ENCODE measurements at places on chromosomes 12 and 14. TPM values are rescaled to one million over a fixed set of nuclear protein-coding genes. Genes with fewer than 3 reads are reported as not detected.

The RHOF gene
- total RNA-seq: 19.2 TPM

The MARS1 gene
- total RNA-seq: 78.5 TPM

The TAS2R30 gene
- 37.2 TPM for total RNA-seq

The TAS2R31 gene
- 30.5 TPM for total RNA-seq

The SLC2A13 gene
- 28.0 TPM for total RNA-seq

The CD9 gene
- total RNA-seq: 89.8 TPM

The TAS2R10 gene
- total RNA-seq: 5.8 TPM

The MUCL1 gene
- total RNA-seq: not detected

The IFI27 gene
- 14.4 TPM for total RNA-seq

The DCN gene
- total RNA-seq: 932 TPM

The SLC10A1 gene
- total RNA-seq: not detected

The KRT78 gene
- 2.6 TPM for total RNA-seq

The SLC8A3 gene
- total RNA-seq: 12.2 TPM
